ENCODE measurements at places on chromosomes 5 and 9. TPM values are rescaled to one million over a fixed set of nuclear protein-coding genes. Genes with fewer than 3 reads are reported as not detected.

DNA sequence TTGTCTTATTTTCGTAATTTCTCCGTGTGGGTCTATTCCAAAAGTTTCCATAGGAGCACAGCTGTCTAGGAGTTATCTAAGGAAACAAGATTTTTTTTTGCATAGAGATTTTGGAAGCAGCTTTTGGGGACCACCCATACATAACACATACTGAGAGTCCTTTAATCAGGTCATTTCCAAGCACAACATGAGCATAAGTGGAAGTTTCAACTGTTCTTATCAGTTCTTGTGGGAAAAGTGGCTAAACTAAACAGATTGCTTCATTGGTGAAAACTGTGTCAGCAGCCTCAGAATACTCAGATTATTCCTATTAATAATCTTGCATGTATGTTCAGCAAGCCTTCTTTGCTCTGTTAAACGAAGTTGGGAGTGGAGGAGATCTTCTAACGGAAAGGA is 153.6 kb upstream of the TYRP1 start:
- no peak overlapping the region for H3K4me3 ChIP-seq
- H3K36me3 ChIP-seq, result no peaks in the 10 kb centered on the region
- H3K27ac ChIP-seq, result no peak overlapping the region

GRCh38 chr5:59660737-59661136 is 232.8 kb downstream of the PDE4D start:
- peaks cover 3% of the 10 kb centered on the region for H3K27me3 ChIP-seq
- no peak for DNase-seq
- H3K4me3 ChIP-seq, result no peak overlapping the region
- H3K36me3 ChIP-seq, result no peaks in the 10 kb centered on the region

Gene PCDHB15
- total RNA-seq, result not detected

DNA sequence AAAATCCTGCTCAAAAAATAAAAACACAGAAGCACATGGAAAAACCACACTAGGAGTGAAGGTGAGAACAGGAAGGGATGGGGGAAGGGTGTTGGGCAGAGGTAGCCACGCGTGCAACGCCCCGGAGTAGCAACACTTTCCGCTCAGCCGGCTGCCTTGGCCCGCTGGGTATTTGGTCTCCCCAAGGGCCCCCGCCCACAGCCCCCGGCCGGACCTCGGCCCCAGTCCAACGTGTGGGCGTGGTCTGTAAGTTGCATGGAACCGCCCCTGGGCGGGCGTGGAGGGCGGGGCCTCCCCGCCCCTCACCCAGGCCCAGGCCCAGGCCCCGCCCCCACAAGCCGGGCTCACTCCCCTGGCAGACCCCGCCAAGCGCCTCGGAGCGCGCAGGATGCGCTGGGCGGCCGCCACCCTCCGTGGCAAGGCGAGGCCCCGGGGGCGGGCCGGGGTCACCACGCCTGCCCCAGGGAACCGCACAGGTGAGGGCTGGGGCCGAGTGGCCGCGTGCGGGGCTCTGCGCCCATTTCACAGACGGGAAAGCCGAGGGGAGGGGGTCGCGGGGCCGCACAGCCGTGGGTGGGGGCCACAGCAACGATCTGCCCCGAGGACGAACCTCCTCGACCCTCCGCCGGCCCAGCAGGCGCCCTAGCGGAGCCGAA is at the start of gene SUSD3:
SUSD3 (plus strand) TSS at position 347 of the 656 bp plus-strand sequence; CDS start at position 389, 42 bp downstream.
- H3K27me3 ChIP-seq, result no peaks in the 10 kb centered on the region
- peaks cover 68% of the 10 kb centered on the region for H3K4me1 ChIP-seq
- DNase-seq, result peak; percentile 75
- peak within 1 kb of the TSS; percentile 98 for H3K27ac ChIP-seq
- H3K4me3 ChIP-seq, result peak within 1 kb of the TSS; percentile 91

Gene TMEM232
- 0.64 TPM for total RNA-seq

GRCh38 chr5:111453295-111453694 is 59.0 kb downstream of the STARD4 start:
- no peak for DNase-seq
- H3K4me1 ChIP-seq, result no peaks in the 10 kb centered on the region

Gene C5orf58
- total RNA-seq, result not detected

All from activated CD4-positive, alpha-beta T cell treated with anti-CD3 and anti-CD28 coated beads, Interleukin-2, amount 10 ng/mL, durations not matched to agents 7 days and 5 days (primary cell).